ENCODE measurements at places on chromosomes 13 and 19.

DNA sequence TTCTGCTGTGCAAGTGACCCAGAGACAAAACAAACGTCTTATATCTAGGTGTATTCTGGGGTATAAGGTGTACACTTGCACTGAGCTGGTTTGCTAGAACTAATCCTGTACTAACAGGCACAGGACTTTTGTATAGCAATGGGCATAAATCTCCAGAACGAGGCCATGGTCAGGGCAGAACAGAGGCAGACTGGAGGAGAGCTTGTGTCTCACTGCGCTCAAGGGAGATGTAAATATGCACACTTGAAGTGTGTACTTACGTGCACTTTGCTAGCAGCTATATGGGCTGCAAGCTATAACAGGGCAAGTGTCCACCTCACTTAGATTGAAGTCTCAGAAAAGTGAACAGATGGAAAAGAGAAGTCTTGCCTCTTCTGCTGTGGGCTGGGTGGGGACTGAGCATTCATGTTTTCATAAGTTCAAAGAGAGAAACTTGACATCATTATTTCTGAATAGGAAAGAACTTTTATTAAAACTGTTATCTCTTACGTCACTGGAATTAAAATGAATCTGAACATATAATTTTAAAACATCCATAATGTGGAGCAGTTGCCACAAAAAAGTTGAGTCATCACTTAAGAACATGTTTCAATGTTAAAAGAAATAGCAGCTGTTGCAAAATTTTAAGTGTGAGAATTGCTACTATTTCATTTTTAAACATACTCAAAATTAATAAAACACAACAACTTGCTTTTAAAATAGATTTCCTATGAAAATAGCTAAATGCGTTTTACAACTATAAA lies 888.3 kb downstream of the PCDH9 start:
- DNase-seq: no peak

GRCh38 chr13:98129059-98129746 lies 13.7 kb upstream of the FARP1 start:
- DNase-seq: no peak

DNA sequence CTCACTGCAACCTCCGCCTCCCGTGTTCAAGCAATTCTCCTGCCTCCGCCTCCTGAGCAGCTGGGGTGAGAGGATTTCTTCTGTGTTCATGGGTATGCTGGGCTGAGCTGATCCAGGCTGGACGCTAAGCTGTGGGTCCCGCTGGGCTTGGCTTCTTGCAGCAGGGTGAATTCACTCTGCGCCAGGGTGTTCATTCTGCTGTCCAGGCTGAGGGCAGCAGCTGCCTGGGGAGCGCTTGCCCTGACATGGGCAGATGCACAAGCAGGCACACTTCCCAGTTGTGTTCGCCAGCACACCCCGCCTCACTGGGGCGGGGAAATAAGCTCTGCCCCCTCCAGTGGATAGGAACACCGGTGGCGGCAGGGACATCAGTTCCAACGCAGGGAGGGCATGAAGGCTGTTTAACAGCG lies 7.3 kb upstream of the INAFM1 start:
- DNase-seq: no peak

DNA sequence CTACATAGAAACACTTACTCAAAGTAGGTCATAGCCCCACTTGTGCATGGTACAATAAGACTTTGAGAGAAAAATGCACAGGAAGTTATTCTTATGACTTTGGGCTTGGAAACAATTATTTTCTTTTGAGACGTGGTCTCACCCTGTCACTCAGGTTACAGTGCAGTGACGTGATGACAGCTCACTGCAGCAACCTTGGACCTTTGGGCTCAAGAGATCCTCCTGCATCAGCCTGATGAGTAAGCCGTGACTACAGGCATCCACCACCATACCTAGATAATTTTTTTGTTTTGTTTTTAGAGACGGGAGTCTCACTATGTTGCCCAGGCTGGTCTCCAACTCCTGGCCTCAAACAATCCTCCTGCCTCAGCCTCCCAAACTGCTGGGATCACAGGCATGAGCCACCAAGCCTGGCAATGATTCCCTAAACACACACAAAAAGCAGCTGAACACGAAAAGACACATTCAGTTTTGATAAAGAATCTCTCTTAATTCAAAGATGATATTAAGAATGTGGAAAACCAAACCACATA lies 17.9 kb downstream of the NLRP9 start:
- DNase-seq: no peak

DNA sequence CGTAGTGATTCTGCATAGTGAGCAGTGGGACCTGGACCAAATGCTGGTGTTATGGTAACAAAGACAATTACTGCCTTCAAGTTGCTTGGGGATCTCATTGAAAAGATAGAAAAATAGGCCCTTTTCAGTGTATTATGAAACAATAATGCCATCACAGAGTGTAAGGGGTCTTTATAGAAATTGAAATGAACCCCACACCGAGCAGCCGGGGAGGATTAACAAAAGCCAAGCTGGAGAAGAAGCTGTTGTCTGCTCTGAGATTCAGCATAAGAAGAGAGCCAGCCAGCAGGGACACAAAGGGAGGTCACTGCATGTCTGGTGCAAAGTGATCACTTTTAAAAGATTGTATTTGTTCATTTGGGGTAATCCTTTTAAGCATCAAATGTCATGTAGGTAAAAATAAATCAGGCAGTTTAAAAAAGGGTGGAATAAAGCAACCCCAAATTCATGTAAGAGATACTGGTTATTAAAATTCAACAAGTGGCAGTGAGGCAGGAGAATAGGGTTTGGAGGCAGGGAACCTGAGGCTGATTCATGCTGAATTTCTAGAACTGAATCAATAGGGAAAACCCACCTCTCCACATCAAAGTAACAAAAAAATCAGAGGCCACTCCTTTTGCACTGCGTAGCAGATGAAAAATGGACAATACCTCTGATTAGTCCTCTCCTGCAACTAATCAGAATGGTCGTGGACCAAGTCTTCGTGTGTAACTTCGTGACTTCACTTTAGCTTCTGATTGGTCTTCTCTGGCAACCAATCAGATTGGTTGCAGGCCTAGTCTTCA lies 1548.3 kb upstream of the SLC10A2 start:
- DNase-seq: no peak

- DNase-seq: peak; percentile 85
Measured at GRCh38 chr19:12703046-12703445, 6.6 kb upstream of the FBXW9 start.

GRCh38 chr13:27403727-27404385 lies 20.6 kb upstream of the GTF3A start:
- no peak for DNase-seq

- no peak for DNase-seq
Measured at GRCh38 chr19:41924151-41925145, 3.8 kb downstream of the ERFL start.

DNA sequence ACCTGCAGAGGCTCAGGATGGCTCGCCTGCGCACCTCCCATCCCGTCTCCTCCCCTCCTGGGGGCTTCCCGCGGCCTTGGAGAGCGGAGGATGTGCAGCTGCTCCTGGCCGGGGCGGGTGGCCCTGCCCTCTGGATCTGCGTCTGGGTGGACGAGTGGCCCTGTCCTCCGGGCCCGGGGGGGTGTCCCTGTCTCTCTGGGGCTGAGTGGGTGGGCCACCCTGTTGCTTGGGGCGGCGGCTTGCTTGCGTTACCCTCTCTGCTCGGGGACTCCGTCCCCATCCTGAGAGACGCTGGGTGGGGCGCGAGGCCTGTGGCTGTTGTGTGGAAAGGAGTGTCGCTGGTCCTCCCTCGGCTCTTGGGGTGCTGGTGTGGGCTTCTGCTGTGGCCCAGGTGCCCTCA lies 34.6 kb downstream of the DOT1L start:
- DNase-seq: no peak

DNA sequence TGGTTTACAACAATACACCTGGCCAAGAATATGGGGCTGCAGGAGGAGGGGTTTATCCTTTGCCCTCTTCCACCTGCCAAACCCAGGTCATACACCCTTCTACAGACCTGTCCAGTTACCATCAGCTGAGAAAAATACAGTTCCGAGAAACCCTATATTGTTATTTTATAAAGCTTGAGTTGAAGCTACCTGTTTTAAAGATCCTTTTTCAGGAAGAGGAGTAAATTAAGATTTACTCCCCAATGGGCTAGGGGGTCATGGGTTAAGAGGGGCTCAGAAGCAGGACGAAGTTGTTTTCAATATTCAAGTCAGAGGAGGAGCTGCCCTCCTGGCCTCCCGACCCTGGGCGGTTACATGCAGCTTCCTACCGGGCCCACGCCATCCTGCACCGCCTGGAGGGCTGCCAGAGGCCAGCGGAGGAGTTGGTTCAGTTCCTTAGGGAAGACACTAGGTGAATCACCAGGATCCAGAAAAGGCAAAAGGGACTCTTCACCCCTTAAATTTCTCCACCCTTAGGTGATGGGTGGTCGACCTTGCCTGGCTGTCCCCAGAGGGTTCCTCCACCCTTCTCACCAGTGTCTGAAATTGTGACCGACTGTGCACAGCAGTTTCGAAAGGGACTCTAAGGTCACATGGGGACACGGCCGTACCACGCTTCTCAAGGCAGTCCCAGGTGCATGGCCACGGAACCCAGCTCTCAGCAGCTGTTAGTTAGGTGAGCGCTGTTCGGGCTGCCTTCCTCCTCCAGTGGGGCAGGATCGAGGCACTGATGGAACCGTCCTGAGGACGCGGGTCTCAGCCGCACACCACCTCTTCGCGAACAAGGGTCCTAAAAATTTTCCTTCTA lies 1.2 kb downstream of the GJB2 start:
- DNase-seq: no peak

DNA sequence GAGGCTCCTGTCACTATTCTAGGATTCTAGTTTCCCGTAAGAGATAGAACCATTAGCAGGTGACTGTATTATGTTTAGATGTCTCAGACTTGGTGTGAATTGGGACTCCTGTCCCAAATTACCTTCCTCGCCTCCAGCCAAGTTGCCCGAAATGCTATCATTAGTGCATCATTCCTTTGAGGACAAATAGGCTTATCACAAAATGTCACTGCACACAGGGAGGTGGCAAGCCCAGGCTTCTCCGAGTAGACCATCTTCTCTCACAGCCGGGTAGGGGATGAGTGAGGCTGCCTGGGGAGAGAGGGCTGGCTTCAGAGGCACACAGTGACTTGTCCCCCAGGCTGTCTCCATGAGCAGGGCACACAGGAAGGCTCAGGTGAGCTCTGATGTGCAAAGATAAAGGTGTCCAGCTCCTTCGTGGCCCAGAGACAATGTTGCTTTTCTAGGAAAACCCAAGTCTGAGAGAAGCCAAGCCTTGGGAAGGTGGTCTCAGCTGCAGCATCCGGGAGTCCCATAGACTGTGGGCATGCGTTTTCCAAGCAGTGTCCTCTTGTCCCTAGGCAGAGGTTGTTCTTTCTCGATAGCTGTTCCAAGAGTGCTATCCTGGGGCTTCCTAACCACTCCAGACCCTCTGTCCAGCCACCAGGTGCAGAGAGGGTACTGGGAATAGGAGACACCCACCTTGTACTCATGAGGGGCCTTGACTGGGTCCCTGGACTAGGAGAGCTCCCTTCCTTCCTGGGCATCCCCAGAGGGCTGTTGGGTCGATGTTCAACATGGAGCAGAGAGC lies 163.1 kb upstream of the TSHZ3 start:
- DNase-seq: no peak

DNA sequence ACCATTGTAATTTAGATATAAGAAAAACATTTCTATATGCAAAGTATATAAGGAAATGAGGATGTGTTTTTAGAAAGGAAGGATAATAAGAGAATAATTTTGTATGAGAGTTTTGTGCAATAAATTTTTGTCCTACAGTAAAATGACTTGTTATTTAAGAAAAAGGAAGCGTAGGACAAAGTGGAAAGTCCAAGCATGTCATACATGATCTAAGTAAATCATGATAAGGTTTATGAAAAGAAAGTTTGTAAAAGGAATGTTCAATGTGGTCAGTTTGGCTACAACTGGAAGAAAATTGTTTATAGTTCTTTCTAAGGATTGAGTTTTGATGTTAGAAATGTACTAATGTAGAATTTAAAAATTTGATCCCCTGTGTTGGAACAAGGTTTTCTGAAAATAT lies 222.3 kb downstream of the KATNAL1 start:
- DNase-seq: no peak

GRCh38 chr13:102260256-102260655 lies 141.6 kb downstream of the FGF14 start:
- no peak for DNase-seq

DNA sequence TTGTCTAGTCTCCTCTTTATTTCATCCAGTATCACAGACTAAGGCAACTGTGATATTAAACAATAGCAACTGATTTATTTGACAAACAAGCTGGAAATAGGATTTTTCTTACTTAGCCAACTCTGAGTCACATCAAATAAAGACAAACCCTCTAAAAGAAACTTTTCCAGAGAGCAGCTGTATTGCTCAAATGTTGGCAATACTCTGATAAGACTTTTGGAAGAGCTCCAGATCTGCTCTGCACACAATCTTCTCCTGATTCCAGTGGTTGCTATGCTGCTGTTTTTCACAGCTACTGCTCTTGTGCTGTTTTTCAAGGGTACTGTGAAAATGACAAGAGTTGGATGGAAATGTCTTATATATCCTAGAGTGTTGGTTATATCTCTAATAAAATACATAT lies 1479.2 kb downstream of the SLITRK5 start:
- no peak for DNase-seq

DNA sequence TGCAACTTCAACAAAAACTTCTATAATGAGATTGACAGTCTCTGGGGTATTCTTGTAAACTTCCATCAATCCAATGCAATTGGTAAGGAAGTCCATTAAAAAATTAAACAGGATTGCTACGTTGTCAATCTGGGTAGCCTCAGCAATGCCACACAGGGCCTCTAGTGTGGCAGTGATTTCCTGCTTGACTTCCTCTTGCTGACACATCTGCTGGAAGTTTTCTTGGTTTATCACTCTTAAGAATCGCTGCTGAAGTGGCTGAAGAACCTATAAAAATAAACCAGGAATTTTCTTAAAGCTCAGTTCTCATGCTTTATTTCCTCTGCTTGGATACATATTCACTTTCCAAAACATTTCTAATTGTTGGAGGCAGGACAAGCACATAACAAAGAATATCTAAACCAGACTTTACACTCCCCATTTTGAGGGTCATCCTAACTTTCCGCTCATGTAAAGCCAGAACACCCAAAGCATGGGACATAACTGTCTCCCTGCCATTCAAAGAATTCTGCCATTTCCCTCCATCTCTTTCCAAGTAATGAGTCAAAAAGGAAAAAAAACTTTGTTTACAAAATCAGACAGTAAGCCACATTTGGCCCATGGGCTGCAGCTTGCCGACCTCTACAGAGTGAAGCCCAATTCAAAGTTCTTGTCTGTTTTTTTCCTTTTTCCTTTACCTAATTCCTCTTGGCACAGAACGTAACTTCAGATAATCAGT lies 23.2 kb upstream of the EEF1AKMT1 start:
- no peak for DNase-seq
